Right lobe of liver (tissue), 6 donors: ENCODE measurements at places on chromosomes 7 and 10. TPM values are rescaled to one million over a fixed set of nuclear protein-coding genes. Genes with fewer than 3 reads are reported as not detected.

DNA sequence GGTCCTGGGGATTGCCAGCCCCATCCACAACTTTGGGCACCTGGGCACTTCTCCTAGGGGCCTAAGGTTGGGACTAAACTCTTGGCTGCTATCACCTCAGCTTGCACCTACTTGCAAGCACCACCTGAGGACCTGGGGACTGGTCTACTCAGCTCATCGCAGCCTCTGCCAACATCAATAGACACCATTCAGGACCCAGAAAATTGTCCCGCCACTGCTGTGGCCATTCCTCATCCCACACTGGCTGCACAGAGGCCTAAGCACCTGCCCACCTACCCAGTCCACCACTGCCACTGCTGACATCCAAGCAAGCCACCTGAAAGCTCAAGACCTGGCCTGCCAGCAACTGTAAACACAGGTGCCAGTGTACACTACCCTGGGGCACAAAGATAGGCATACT, 234.1 kb downstream of the STK31 start:
- no peak overlapping the region for H3K27ac ChIP-seq
- no peak overlapping the region for H3K4me3 ChIP-seq
- H3K27me3 ChIP-seq, result no peaks in the 10 kb centered on the region
- DNase-seq, result no peak

The IFIT2 gene
- 10.4 TPM for total RNA-seq

GRCh38 chr7:6338551-6339274, 66.3 kb upstream of the CYTH3 start:
- H3K4me1 ChIP-seq, result no peaks in the 10 kb centered on the region
- H3K27ac ChIP-seq, result no peak overlapping the region
- H3K36me3 ChIP-seq, result no peaks in the 10 kb centered on the region
- no peak for DNase-seq

The GLI3 gene
- 0.75 TPM for total RNA-seq

The SMARCD3 gene
- total RNA-seq, result 2.5 TPM

DNA sequence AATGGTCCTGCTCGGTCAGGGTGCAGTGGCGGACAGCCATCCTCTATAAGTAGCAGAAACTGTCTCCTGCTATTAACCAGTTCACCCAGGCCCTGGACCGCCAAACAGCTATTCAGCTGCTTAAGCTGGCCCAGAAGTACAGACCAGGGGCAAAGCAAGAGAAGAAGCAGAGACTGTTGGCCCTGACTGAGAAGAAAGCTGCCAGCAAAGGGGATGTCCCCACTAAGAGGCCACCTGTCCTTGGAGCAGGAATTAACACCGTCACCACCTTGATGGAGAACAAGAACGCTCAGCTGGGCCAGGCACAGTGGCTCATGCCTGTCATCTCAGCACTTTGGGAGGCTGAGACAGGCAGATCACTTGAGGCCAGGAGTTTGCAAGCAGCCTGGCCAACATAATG, 5.6 kb upstream of the NSUN5 start:
- no peak for DNase-seq
- H3K36me3 ChIP-seq, result no peaks in the 10 kb centered on the region
- no peak overlapping the region for H3K27ac ChIP-seq
- no peak overlapping the region for H3K4me3 ChIP-seq
- H3K27me3 ChIP-seq, result no peaks in the 10 kb centered on the region

DNA sequence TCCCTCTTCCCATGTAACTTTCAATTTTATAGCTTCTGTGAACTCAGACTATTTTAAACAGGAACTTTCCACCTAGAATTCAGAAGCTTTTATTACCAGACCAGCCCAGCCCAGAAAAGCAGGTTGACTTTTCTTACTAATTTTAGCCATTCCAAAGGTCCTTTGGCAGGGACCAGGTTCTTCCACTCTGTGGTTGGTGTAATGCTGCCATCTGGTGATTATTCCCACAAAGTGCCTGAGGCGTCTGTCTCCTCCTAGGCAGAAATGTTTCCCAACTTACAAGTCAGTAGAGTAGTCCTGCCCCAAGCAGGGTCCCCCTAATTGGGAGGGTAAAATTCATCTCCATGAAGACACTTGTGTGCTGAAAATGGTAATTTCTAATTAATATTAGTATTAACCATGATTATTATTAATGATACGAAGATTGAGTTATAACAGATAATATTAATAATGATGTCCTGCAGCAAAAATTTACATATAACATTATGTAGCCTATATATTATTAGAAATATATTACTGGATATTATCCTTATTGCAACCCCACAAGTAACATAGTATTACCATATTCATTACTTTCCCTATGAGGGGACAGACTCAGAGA, 53.0 kb upstream of the PPP1R17 start:
- H3K27ac ChIP-seq, result no peak overlapping the region
- H3K36me3 ChIP-seq, result no peaks in the 10 kb centered on the region
- no peak for DNase-seq
- no peaks in the 10 kb centered on the region for H3K4me1 ChIP-seq
- no peak overlapping the region for H3K4me3 ChIP-seq
